PC-9 (cell line): ENCODE measurements at places on chromosomes 7 and 10. TPM values are rescaled to one million over a fixed set of nuclear protein-coding genes. Genes with fewer than 3 reads are reported as not detected.

DNA sequence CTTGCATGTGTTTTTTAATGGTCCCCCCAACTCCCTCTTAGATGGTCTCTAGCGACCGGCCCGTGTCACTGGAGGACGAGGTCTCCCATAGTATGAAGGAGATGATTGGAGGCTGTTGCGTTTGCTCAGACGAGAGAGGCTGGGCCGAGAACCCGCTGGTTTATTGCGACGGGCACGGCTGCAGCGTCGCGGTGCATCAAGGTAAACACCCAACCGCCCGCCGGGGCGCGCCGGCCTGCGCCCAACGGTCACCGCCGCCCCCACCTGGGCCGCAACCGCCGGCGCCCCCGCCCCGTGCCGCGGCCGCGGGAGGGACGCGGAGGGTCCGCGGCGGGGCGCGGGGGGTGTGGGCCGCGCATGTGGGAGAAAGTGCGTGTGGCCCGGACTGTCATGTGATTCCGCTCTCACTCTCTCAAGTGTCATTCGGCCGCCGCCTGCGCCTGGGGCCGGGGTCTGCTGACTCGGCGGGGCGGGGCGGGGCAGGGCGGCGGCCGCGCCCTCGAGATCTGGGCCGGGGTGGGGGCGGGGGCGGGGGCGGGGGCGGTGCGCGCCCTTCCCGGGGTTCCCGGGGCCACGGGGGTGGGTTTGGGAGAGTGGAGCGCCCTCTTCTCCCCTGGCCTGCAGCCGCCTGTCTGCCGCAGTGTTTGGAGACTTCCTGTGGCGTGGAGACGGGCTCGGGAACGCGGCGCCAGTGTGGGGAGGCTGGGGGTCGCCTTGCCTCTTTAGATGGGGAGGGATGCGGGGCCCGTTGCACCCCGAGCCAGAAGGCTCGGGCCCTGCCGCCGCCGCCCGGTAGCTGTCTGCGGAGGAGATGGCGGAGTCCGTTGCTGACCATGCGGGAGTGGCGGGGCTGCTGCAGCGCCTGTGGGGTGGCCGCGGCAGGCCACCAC is 817 bp downstream of the MLLT10 start:
- DNase-seq: no peak

DNA sequence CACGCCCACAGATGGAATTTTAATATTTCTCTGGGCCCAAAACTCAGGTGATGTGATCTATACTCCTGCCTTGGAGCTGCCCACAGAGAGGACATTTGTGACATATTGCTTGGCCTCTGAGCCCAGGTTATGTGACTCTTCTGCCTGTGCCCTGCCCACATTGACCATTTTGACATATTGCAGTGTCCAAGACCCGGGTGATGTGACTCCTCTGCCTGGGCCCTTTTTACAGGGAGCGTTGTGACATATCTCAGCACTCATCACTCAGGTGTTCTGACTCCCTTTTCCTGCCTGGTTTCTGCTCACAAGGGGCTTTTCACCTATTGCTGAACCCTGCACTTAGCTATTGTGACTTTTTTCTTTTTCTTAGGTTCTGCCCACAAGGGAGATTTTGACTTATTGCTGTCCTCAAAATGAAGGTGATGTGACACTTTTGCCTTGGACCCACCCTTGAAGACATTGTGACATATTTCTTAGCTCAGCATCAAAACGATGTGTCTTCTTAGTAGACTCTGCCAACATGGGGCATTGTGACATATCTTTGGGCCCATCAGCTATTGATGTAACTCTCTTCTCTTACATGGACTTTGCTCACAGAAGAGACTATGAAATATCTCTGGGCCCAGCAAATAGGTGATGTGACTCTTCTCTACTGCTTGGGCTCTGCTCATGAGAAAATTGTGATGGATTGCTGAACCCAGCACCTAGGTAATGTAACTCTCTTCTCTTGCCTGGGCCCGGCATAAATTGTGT is 11.0 kb upstream of the ZNF107 start:
- DNase-seq: no peak

The GRM8 gene
- not detected in 2 replicates for total RNA-seq

- DNase-seq: no peak
Observed at GRCh38 chr10:108375691-108376090, 1211.2 kb upstream of the SORCS1 start.

The HOXA5 gene
- total RNA-seq: 0.63 and 1.0 TPM in 2 replicates

The ZPBP gene
- not detected in 2 replicates for total RNA-seq

The MET gene
- total RNA-seq: 237 and 287 TPM in 2 replicates

DNA sequence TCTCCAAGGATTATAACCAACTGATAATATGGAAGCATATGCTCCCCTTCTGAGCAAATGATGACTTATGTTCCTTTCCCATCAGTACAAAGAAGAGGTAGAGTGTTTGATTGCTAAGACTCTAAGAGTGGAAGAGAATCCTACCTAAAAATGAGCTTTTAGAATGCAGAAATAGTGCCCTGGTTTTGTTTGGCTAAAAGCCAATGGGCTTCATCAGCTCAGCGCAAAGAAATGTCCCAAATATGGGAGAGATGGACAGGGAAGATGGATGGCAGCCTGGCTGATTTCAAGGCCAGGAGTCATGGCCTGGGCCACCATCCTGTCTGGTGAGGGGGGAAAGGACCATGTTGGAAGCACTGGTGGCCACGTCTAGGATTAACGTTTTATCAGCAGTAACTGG is 60.2 kb downstream of the GPR26 start:
- no peak for DNase-seq

DNA sequence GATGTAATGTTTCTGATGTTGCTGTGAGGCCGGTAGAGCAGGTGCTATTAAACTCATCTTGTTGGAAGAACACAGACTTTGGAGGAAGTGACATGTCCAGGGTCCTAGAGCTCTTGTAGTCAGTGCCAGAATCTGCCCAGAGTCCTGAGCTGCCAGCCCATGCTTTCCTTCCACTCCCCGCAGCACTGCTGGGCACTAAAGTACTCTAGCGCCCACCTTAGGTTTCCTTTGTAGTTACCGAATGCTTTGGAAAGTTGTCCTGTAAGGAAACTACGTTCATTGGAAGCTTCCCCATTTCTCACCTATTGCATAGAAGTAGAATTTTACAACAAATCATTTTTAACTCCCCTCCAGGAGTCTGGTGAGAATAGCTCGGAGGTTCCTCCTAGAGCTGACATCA is 11.0 kb downstream of the ZNF862 start:
- no peak for DNase-seq

DNA sequence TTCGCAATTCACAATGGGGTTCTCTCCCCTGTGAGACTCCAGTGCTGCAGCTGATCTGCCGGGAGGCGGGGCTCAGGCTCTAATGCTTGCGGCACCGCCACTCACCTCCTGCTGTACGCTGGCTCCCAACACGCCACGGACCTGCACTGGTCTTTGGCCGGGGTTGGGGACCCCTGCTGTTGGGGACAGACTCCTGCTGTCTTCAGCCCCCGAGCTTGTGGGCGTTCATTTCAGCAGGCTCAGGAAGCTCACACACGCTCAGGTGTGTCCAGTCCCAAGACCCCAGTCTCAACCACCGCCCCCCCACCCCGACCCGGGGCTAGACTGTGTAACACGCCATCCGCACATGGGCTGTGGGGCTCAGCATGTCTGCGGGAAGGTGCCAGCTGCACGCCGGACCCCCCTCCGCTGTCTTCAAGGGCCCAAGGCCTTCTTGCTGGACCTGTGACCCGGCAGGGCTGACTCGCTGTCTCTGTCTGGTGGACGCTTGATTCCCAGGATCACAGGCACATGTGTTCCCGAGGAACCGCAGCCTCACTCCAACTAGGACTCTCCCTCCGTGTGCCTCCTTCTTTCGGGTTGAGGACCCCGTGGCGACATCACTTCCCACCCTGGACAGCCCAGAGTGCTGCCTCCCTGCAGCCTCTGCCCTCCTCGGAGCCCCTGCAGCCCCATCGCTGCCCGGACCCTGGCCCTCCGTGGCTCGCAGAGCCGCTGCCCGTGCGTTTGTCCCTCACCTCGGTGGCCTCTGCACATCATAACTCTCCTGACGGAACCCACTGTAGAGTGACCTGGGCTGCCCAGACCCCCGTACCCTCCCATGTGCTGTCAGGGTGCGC is 106.4 kb downstream of the DNAJB6 start:
- no peak for DNase-seq

- no peak for DNase-seq
Observed at GRCh38 chr7:94052398-94053180, 48.4 kb upstream of the BET1 start.

GRCh38 chr7:30727061-30727945 is 24.6 kb upstream of the INMT start:
- no peak for DNase-seq

The CNTNAP2 gene
- not detected in 2 replicates for total RNA-seq

The GPRIN2 gene
- total RNA-seq: 33.1 and 53.6 TPM in 2 replicates

DNA sequence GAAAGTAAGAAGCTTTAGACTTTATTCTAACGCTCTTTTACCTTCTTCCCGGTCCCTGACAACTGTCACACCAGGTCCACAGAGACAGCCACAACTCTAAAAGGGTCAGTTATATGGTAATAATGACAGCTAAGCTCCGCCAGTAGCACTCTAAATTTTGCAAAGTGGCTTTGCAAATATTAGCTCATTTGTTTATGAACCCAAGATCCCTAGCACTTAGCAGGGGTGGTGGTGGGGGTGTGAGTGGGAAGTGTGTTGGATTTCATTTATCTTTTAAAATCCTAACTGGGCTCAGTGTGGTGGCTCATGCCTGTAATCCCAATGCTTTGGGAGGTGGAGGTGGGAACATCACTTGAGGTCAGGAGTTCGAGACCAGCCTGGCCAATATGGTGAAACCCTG is 34.8 kb upstream of the SDK1 start:
- no peak for DNase-seq

- no peak for DNase-seq
Observed at GRCh38 chr10:64880546-64880945, 1359.3 kb downstream of the REEP3 start.

The CNNM1 gene
- not detected in 2 replicates for total RNA-seq

- no peak for DNase-seq
Observed at GRCh38 chr10:60536529-60537114, 146.9 kb upstream of the ANK3 start.

DNA sequence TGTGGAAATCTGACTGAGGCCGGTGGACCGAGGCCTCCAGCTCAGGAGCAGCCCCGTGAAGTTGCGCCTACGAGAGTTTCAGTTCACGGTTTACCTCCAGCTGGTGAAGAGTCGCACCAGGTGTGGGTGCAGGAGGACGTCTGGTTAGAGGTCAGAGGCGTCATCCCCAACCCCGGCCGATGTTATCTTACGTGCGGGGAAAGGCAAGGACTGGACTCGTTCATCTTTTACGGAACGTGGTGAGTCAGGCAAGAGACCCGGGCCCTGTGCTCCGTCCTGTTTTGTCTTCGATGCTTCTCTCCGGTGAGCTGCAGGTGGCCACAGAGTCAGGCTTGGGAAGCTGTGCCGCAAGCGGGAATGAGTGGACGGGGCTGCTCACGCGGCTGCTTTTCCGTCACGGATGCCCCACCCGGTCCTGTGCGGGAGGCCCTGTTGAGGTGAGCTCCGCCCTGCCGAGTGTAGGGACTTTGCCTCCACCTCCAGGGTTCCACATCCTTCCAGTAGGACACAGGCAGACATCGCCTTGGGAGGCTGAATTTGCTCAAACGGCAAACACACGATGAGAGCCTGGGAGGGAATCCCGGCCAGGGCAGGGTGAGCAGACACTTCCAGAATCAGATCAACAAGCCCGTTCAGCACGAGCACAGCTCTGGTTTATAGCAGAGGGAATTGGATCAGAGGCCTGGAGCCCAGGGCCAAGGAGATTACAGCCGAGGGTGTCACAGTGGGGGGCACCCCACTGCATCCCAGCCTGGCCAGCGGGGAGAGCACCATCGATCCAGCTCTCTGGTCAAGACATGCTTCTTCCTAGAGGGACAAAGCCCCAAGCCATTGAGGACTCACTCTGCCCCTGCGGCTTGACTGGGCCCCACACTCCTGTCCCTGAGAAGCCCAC is 50.1 kb upstream of the INPP5A start:
- DNase-seq: no peak

GRCh38 chr7:51031791-51032515 is 249.3 kb upstream of the GRB10 start:
- no peak for DNase-seq

DNA sequence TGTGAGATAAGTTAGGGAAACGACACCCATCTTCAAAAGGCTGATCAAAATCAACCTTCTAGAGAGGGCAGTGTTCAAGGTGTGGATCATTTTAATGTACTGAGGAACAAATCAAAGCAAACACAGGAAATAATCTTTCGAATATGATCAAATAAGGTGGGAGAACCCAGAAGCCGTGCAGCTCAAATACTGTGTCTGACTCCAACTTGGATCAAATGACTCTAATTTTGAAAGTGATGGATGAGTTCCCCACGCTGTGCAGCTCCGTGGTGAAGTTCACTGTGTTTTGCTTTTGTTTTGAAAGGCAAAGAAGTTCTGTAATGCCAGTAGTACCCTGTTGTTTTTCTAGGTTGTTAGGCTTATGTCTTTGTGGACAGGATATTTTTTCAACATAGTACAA is 250.9 kb downstream of the SFMBT2 start:
- no peak for DNase-seq
